ENCODE measurements at places on chromosomes 1 and 21.

GRCh38 chr1:207883660-207884250 lies 27.2 kb downstream of the CD34 start:
- DNase-seq = no peak

- no peak for DNase-seq
Measured at GRCh38 chr1:246151796-246152434, 355.2 kb downstream of the SMYD3 start.

DNA sequence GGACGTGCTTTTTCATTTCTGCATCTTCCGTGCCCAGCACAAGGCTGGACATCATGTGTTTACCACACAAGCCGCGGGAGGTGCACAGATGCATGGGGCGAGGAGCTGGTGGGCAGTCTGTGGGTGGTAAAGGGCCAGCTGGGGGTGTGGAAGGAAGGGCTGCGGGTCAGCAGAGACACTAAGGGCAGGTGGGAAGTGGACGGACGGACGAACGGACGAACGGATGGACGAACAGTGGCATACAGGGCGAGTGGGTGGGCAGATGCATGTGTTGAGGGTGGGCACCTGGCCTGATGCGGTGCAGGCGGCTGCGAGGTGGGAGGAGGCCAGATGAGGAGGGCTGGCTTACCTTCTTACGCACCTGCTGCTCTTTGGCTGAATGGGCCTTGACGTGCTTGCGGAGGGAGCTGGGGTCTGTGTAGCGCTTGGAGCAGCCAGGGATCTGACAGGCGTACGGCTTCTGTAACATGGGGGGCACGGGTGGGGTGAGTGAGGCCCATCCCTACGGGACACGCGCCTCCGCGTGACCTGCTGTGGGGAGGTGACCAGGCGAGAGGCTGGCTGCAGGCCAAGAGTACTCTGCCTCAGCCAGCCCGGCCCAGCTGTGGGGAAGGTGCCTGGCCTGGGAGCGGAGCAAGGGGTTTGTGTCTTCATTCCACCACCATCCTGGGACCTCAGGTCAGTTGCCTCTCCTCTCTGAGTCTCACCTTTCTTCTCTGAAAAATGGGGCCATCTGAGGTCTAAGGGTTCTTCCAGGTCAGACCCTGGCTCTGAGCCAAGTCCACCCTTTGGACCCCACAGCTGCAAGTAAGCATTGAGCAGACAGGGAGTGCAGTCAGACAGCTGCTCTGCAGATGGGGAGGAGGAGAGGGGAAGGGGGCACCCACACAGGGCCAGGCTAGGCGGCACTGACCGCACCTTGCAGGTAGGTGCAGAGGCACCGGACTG lies 65.5 kb downstream of the DMRTB1 start:
- no peak for DNase-seq

GRCh38 chr1:26829184-26829911 lies 2.9 kb downstream of the ZDHHC18 start:
- DNase-seq = no peak

DNA sequence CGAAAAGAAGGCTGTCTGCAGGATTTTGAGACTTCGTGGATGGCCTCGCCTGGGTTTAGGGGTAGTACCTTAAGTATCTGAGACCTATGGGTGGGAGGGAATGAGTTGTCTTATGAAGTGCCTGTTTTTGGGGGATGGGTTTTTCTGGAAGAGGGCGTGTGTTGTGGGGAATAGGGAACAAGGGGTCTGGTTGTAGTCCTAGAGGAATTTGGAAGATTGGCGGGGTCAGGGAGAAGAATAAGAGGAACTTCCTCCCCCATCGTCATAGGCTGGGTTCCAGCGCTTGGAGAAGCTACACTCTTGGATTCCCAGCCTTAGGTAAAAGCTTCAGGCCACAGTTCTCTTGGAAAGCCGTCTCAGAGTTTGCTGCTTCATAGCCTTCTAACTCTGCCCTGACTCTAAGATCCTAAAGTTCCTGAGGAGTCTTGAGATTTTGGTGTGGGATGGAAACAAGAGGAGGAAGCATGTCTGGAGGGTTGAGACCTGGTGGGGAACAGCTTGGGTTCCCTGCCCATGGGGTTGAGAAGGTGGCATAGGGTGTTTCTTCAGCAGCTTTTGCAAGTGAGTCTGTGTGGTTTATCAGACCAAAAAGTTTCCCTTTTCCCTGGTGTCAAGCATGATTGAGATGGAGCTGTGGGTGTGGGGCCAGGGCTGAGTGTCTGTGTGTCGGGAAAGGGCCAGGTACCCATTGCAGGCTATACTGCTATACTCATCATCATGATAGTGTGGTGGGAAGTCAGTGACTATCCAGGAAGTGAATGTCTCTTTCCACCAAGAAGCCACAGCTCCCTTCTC lies 1.8 kb downstream of the VANGL2 start:
- DNase-seq = no peak

- no peak for DNase-seq
Measured at GRCh38 chr1:213376862-213377372, 325.9 kb downstream of the RPS6KC1 start.

- DNase-seq = no peak
Measured at GRCh38 chr1:77560741-77561140, 121.7 kb downstream of the ZZZ3 start.

DNA sequence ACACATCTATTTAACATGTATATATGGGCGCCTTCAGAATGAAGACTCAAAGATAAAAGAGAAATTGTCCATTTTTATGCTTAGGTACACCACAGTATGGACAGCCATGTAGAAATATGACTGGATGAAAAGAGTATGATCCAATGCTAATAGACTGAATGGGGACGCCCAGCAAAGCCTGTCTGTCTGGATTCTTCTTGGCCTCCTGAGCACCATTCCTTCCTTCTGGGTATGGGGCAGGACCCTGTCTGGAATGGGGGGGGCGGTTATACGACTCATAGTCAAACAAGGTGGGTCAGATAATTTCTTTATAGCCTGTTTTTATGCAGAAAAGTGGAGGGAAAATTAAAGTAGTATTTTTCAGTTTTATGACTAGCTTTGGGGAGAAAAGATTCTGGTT lies 81.2 kb upstream of the ABCD3 start:
- DNase-seq = no peak

DNA sequence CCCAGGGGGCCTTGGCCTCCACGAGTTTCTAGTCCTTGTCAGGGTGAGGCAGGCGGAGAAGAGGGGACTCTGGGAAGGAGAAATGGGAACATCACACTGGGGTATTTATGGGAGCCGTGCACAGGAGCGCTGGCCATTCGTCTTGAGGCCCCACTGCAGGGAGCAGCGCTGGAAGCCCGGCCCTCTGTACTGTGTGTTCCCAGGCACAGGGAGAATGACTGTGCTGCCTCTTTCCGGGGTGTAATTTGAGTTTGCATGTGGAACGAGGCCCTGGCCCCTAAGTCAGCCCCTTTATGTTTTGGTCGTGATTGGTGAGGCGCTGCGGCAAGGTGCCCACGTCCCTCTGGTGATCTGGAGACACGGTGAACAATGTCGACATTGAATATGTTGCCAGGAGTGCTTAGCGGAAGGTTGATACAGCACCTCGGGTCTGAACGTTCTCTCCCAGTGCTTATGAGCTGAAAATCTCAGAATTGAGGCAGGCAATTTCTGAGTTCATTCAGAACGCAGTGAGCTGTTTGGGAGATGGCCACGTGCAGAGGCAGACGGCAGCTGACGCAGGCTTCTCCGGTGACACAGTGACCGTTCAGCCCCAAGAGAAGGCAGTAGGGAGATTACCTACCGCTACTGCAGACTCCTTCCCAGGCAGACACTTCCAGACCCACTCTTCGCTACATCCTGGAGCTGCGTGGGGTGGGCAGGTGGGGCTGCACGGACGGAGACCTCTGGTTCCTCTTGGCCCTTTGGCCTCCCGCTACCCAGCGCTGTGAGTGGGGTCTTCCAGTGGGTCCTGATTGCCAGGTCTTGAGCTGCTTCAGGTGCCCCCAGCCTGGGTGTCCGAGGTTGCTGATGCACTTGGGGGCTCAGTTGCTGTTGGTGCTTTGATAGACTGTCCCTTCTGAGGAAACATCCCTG lies 265.8 kb downstream of the CAMTA1 start:
- no peak for DNase-seq

GRCh38 chr1:218262259-218262658 lies 22.8 kb upstream of the RRP15 start:
- no peak for DNase-seq

- DNase-seq = no peak
Measured at GRCh38 chr1:51433972-51434510, 85.0 kb downstream of the EPS15 start.

DNA sequence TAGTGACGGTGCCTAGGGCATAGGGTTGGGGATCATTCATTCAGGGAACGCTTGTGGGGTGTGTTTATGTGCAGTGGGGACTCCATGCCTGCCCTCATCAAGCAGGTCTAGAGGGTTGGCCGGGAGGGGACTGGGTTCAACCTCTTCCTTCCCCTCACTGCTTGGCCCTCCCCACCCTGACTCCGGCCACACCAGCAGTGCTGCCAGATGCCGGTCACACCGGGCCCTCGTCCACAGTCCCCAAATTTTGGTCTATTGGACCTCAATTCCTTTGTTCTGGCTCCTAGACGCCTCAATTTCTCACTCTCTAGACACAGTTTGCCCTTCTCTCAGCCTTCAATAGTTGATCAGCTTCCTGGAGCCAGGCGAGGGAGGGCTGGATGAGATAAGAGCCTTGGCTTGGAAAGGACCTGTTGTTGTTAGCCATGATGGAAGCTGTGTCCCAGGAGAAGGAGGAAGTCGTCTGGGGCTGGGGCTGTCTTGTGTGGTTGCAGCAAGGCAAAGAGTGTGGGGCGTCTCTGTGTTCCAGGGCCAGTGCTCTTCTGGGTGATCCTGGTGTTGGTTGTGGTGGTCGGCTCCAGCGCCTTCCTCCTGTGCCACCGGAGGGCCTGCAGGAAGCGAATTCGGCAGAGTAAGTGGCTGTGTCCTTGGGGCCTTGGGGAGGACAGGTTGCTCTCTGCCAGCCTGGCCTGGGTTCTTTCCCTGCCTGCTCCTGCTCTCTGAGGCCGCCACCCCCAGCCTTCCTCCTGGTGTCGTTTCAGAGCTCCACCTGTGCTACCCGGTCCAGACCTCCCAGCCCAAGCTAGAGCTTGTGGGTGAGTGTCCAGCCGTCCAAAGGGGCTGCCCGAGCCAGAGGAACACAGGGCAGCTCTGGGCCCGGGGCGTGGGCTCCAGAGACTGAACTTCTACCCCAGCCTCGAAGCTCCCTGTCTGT lies 41.1 kb upstream of the TNFRSF1B start:
- no peak for DNase-seq

- DNase-seq = no peak
Measured at GRCh38 chr1:55195521-55196233, 19.5 kb downstream of the USP24 start.

DNA sequence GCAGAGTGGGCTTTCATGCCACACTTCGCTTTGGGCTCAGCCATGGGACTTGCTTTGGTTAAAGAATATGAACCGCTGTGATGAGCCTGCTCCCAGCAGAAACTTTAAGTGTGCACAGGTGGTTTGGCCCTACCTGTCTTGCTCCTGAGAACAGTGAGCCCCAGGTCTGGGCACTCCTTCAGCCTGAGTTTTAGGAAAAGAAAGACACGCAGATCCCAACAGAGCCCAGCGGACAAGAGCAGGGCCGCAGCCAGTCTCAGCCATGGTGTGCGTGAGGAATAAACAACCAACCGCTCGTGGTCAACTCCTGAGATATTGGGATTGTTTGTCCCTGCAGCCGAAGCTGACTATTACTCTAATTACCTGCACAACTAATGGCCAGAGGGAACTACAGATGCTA lies 217.1 kb upstream of the C1orf174 start:
- DNase-seq = no peak

DNA sequence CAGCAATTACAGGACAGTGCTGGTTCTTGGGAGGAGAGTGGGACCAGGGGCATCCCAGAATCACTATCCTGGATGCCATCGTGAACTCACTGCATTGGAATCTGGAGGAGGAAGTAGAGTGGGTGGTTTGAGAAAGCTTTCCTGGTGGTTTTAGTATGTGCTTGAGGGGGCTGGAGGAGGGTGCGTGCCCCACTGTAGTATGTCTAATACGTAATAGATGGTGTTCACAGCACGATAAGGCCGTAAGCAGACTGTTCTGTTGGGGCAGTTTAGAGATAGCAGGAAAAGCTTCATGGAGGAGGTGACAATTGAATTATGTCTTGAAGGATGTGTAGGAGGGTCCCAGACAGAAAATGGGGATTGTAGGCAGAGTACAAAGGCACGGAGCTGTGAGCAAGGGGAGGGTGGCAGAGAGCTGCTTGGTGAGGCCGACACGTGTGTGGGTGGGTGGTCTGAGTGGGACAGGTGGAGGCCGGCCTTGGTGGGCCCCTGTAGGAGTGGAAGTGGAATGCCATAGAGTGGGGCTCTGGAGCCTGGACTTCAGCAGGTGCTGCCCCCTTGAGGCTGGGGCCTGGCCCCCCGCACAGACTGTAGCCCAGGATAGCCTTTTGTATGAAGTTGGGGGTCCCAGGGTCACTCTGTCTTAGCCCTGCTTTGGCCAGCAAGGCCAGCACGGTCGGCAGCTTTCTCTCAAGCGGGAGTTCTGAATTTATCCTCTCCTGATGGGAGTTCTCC lies 37.0 kb downstream of the IL6R start:
- no peak for DNase-seq
